ENCODE measurements at places on chromosomes 12 and 14. TPM values are rescaled to one million over a fixed set of nuclear protein-coding genes. Genes with fewer than 3 reads are reported as not detected.

The TMEM52B gene
- not detected for polyA plus RNA-seq

The TTC9 gene
- 0.79 TPM for polyA plus RNA-seq

The BCL2L2 gene
- polyA plus RNA-seq, result 37.9 TPM

The PPP4R4 gene
- polyA plus RNA-seq, result 0.10 TPM

The FICD gene
- polyA plus RNA-seq, result 1.3 TPM

The RNASE3 gene
- not detected for polyA plus RNA-seq

The SLC38A4 gene
- polyA plus RNA-seq, result 0.30 TPM

The MMP14 gene
- 86.0 TPM for polyA plus RNA-seq

The TAS2R30 gene
- not detected for polyA plus RNA-seq

The SSTR1 gene
- polyA plus RNA-seq, result 1.0 TPM

The HHIPL1 gene
- polyA plus RNA-seq, result 0.90 TPM

The CREBL2 gene
- polyA plus RNA-seq, result 12.2 TPM

The GLIPR1L2 gene
- polyA plus RNA-seq, result 0.71 TPM

The PROX2 gene
- polyA plus RNA-seq, result not detected

The SLC16A7 gene
- polyA plus RNA-seq, result 3.3 TPM

The TRHDE gene
- polyA plus RNA-seq, result 2.7 TPM

The SERPINA10 gene
- polyA plus RNA-seq, result not detected

The INSM2 gene
- polyA plus RNA-seq, result not detected

The C12orf54 gene
- 0.15 TPM for polyA plus RNA-seq

The BATF gene
- polyA plus RNA-seq, result 1.2 TPM

The SYT10 gene
- 0.01 TPM for polyA plus RNA-seq

The KRT82 gene
- polyA plus RNA-seq, result not detected

The PRH2 gene
- not detected for polyA plus RNA-seq

The TMPRSS12 gene
- polyA plus RNA-seq, result not detected

The MUCL1 gene
- not detected for polyA plus RNA-seq

The PLEKHH1 gene
- 12.5 TPM for polyA plus RNA-seq

The EP400 gene
- 6.1 TPM for polyA plus RNA-seq

The MDGA2 gene
- 0.06 TPM for polyA plus RNA-seq

The RFX4 gene
- 0.13 TPM for polyA plus RNA-seq

The NRL gene
- 1.6 TPM for polyA plus RNA-seq

The MLXIP gene
- polyA plus RNA-seq, result 33.2 TPM

The RNU6-7 gene
- not detected for polyA plus RNA-seq

The FIGNL2 gene
- 0.30 TPM for polyA plus RNA-seq

The RBP5 gene
- polyA plus RNA-seq, result 1.9 TPM

The CCDC60 gene
- polyA plus RNA-seq, result not detected

The SPTB gene
- 3.0 TPM for polyA plus RNA-seq

The LTBP2 gene
- 18.4 TPM for polyA plus RNA-seq

The EIF4B gene
- polyA plus RNA-seq, result 308 TPM

The PPM1H gene
- polyA plus RNA-seq, result 0.56 TPM

The SLC25A47 gene
- 0.05 TPM for polyA plus RNA-seq

The POTEG gene
- not detected for polyA plus RNA-seq

The HOXC11 gene
- not detected for polyA plus RNA-seq

The SOX5 gene
- polyA plus RNA-seq, result 7.2 TPM

The MOK gene
- 8.7 TPM for polyA plus RNA-seq

The CERS5 gene
- polyA plus RNA-seq, result 17.0 TPM

The CRACR2A gene
- 4.4 TPM for polyA plus RNA-seq

All from adipose tissue (tissue), 3 donors.